ENCODE measurements at places on chromosomes 11 and 22.

DNA sequence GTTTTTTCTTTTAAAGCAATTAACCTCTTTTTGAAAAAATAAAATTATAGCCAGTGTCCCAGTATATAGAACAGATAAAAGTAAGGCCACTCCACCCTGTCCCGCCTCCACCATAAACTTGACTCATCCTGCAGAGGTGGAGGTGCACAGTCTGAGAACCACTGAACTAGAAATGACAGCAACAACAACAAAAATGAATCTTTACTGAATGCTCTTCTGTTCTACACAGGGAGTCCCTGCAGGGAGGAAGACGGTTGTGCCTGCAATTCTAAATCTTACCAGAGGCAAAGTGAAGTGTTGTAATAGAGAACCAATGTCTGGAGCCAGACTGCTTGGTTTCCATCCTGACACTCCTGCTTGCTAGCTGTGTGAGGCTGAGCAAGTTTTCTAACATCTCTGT lies 162.3 kb downstream of the FBXO7 start:
- DNase-seq = no peak

- no peak for DNase-seq
Measured at GRCh38 chr11:71373791-71374454, 74.3 kb downstream of the DHCR7 start.

GRCh38 chr22:47533961-47534803 lies 771.7 kb downstream of the TBC1D22A start:
- no peak for DNase-seq

DNA sequence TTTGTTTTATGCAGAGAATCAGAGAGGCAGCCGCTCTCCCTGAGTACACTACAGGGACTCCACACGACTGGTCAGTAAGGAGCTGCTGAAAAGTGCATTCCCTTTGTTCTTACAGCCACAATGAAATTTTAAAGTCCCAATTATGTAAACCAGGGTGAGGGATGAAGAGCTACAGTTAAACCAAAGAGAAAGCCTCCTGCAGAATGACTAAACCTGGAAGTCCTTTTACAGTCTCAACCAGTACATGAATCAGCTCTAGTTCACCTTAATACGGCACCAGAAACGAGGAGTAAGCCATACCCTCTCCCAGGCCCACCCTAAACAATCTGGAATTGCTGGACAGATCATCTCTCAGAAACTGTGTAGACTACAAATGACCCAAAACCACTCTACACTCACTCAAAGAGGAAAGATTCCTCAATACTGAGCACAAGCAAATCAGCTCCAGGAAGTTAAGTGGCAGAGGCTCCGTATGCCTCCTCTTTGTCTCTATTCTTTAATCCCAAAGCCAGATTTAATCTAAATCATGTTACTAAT lies 113.1 kb downstream of the RBFOX2 start:
- DNase-seq = peak; percentile 55

DNA sequence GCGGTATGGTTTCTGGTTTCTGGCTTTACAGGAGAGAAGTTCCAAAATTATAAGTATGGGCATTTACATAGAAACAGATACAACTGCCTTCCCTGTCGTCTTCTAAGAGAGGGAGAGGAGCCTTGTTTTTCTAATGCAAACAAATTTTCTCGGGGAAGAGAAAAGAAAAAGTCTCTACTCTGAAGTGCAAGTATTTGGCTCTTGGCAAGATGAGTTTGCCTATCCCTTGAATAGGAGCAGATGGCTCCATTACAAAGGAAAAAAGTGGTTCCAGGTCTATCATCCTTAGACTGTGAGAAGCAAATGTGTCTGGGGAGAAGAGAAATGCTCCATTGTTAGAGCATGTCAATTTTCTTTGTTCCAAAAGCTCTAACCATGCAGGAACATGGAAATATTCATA lies 455.6 kb downstream of the BUD13 start:
- no peak for DNase-seq

DNA sequence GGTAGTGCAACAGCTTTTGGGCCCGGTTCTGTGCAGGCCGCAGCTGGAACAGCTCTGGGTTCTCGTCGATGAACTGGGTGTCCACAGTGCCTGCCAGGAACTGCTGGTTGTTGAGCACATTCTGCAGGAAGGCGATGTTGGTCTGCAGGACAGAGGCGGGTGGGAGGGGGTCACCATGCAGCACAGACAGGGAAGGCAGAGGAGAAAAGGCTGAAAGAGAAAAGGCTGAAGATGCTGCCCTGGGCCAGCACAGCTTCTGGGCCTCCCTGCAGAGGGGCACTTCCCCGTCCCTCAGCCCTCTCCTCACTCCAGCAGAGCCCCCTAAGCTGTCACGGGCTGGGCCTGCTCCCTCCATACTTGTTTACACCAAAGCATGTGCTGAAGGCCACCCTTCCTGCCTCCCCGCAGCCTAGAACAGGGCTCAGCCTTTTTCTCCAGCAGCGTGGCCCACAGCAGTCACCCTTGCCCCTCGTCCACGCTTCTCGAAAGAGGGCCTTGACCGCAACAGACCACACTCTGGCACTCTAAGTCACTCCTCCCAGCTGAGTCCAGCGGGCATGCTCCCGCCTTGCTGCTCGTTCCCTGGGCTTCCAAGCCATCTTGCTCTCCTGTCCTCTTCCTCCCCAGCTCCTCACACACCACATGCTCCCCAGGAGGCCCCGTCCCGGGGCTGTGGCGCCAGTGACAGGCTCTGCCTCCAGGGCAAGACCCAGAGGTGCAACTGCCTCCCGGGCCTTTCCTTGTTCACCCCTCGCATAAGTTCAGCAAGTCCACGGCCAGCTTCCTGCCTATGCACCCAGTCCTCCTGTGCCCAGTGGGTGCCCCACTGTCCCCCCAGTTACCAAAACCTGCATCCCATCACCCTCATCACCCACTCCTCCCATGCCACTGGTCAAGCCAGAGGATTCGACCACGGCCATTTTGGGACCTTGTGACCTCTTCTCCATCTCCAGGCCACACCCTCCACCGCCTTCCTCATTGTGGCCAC lies 3.3 kb upstream of the LRFN4 start:
- no peak for DNase-seq

DNA sequence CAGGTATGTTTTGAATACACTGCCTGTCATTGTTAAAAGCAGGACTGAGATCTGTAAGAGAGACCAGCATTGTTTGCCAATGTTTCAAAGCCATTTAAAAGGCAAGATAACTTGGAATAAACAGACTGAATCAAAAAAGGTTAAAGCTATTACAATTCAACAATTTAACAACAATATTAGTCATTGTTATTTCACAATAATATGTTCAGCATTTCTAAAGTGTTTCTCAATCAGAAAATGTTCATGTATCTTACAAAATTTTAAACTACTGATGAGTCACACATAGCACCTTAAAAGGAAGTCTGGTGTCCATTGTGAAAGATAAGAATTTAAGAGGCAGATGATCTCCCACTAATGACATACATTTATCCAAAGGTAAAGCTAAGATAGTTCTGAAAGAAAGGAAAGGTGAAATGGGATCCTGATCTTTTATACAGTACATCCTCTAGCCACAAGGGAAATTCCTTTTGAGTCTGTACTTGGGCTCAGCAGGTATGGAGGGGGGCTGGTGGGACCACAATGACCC lies 79.7 kb downstream of the MAML2 start:
- DNase-seq = peak; percentile 89

All from mesenchymal stem cell (in vitro differentiated cells and primary cell).